Activated CD4-positive, CD25-positive, alpha-beta regulatory T cell treated with anti-CD3 and anti-CD28 coated beads, Interleukin-2, amount 50 U/mL, for 16 hours (primary cell): ENCODE measurements at places on chromosomes 5 and 9.

- DNase-seq: no peak
These were observed 50.8 kb downstream of the ITGA1 start for GRCh38 chr5:52838326-52839015.

DNA sequence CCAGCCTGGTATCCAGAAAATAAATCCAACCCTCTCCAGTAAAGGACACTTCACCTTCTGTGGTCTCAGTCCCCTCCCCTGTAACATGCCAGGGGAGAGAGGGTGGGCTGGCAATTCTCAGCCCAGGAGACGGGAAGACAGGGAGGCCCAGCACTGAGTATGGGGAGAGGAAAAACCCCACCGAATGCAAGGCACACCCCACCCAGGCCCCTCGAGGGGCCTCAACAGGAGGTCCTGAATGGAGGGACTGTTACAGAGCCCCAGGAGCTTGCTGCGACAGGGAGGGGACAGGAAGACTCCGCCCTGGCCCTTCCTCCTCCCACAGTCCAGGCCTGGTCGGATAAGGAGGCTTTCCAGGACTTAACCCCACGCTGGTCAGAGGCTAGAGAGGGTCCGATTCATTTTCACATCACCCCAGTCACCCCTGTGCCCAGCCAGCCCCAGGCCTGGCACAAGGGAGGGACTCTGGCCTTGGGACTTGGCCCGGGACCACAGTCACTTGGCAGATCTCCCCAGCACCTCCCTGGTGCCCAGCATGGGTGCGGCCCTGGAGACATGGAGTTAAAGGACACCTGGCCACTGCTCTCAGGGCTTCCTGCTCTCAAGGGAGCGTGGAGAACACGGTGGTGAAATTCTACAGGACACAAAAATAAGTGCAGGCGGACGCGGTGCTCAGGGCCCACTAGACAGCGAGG is 44.9 kb upstream of the STXBP1 start:
- no peak for DNase-seq

DNA sequence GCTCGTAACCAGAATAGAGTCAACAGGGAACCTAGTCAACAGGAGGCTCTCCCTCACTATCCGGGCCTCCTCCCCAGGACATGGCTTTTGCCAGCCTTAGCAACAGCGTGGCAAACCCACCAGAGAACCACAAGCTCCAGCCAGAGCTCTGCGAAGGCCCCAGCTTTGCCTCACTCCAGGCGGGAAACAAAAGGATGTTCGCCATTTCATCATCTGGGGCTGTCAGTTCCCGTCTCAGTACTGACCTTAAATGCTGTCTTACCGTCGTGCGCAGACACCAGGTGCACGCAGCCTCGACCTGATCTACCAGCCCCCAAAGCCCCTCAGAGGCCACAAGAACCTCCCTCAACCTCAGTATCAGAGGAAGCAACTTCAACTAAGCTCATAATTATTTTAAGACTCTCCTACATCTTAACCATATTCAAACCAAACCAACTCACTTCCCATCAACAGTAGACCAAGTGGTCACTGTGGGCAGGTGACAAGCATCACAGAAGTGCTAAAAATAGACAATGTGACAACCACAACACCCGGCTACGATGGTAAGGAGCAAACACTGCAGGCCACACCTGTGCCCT is 71.4 kb downstream of the SEMA4D start:
- no peak for DNase-seq

GRCh38 chr5:111415053-111415452 is 97.3 kb downstream of the STARD4 start:
- DNase-seq: no peak

DNA sequence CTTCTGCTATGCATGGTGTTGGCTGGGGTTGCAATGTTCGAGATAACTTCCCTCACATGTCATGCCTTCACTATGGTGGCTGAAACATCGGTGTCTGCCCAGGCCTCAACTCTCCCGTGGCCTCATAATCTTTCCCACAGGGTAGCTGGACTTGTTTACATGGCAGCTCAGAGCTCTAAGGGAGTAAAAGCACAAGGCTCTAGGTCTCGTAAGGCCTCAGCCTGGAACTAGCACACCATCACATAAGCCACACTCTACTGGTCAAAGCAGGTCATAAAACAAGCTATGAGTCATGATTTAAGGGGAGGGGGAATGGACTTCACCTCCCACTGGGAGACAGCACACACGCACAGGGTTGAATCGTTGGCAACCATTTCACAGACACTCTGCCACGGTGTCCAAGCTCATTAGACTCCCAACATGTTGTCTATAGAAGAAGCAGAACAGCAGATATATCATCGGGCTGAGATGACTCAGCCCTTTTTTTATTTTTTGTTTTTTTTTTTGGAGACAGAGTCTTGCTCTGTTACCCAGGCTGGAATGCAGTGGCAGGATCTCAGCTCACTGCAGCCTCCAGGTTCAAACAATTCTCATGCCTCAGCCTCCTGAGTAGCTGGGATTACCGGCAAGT is 66.8 kb upstream of the IL17B start:
- no peak for DNase-seq

DNA sequence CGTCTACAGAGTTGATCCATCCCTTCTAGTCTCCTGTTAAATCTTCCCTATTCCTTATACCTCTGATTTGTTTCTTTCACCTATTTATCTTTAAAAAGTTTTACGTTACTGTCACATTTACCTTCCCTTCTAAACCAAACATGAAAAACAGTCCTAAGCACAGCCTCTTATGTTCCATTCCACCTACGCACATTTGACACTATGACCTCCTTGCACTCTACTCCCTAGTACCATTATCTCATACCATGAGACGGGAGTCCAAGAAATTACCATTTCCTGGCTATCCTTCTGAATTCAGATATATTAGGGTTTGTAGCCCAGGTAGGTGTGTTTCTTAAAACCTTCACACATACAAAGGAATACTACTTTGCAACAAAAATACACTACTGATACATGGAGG is 25.1 kb downstream of the FNIP1 start:
- no peak for DNase-seq

DNA sequence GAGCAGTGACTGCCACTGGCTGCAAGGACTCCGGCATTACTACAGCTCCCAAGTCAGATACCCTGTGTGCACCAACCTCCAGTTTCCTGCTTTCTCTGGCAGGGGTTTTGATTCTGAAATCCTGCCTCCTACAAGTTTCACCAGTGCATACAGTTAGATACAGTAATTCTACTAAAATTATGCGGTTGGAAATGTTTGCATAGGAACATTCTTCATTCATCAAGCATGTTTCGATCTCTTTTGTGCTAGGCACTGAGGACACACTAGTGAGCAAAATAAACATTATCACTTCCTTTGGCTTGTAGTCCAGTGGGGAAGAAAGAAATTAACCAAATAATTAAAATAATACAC is 152.2 kb downstream of the TMEM167A start:
- no peak for DNase-seq

- DNase-seq: no peak
These were observed 123.0 kb downstream of the ADAMTSL1 start for GRCh38 chr9:18596920-18597319.

GRCh38 chr5:178793151-178793550 is 62.7 kb upstream of the ZNF354A start:
- no peak for DNase-seq

GRCh38 chr9:81759680-81760215 is 70.4 kb upstream of the TLE1 start:
- no peak for DNase-seq

GRCh38 chr9:91045041-91045440 is 243.4 kb downstream of the SYK start:
- no peak for DNase-seq
